ENCODE measurements at places on chromosomes 16 and 17.
A peak's percentile ranks its signal among the peaks of the same experiment; 100 is the strongest.

DNA sequence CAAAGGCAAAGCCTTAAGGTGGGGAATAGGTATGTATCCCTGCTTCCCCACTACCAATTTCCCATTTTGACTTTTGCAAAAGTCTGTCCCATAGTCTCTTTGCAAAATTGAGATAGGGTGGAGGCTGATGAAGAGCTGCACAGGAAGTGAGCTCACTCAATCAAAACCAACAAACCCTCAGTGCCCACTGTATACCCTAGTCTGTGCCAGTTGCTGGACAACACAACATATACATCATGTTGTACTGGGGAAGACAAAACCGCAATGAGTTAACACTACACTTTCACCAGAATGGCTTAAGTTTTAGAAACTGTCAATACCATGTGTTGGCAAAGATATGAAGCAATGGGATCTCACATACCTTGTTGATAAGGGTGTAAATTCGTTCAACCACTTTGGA lies 40.4 kb upstream of the AXIN2 start:
- DNase-seq, result no peak

DNA sequence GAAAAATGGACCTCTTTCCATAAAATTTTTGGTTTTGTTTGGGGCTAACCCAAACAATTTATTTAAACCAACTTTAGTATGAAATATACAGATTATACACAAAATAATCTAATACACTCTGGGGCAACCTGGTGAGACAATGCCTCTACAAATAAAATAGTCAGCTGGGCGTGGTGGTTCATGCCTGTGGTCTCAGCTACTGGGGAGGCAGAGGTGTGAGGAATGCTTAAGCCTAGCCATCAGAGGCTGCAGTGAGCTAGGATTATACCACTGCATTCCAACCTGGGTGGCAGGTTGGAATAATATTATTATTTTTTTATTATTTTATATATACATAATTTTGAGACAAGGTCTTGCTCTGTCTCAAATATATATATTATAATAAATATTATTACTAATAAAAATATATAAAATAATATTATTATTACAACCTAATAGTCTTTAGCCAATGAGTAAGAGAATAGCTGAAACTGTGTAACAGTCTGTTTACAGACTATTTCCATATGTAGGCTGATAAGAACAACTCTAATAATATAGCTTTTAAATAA lies 50.5 kb downstream of the GLG1 start:
- no peak for DNase-seq

DNA sequence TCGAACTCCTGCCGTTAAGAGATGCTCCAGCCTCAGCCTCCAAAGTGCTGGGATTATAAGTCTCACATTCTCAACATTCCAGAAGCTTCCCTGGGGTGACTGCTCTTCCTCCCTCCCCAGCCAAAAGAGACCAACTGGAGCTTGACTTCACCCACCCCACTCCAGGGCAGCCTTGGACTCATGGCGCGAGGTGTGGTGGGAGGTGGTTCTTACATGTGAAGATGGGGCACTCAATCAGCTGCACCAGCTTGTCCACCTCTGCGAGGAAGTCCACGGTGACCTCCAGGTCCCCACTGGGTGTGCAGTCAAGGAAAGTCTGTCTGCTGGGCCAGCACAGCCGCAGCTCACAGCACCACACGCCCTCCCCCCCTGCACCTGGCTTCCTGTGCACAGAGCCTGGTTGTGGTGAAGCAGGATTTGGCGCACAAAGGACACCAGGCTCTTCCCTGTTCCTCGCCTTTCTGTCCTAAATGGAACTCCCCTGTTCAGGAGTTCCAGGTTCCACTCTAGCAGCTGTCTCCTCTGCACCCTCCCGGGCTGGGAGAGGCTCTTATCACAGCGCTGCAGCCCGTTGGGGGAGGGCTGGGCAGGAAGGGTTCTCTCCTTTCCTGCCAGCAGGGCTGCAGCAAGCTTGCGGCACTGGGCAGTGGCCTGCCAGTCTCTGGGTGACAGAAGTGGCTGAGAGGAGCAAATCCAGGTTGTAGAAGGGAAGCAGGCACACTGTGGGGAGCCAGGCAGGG lies 9.6 kb upstream of the MTSS2 start:
- peak; percentile 46 for DNase-seq

- DNase-seq, result no peak
Observed at GRCh38 chr16:12091569-12092543, 115.3 kb downstream of the SNX29 start.

- DNase-seq, result no peak
Observed at GRCh38 chr16:7921345-7921744, 588.7 kb downstream of the RBFOX1 start.

DNA sequence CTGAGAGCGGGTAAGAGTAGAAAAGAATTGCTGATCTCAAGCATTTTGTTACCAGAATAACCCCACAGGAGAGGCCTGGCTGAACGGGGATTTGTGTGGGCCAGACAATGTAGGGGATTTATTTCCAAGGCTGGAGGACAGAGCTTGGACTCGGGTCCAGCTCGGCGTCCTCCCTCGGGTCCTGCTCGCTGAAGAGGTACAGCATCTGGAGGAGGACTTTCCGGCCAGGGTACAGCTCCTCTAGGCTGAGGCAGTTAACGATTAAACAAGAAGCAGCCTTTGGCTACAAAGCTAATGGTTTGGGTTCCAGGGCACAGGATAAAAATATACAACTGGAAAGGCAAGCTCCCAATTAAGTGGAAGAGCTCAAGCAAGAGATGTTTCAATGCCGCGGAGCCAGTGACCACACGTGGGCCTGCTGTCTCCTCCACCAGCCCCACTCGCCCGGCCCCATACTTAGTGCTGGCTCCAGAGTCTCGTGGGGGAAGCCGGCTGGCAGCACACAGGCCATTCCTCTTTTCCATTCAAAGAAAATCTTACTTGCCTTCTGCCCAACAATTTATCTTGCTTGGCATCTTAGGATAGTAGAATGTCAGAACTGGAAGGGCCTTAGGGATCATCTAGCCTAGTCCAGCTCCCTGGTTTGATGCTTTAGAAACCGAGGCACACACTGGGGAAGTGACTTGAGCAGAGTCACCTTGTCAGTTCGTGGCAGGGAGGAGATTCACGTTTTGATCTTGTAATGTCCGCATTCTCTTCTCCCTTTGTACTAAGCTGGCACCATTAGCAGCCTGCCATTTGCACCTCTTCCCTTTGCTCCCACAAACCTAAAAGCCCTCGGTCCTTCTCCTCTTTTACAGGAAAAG lies 85.9 kb upstream of the TBX2 start:
- no peak for DNase-seq

DNA sequence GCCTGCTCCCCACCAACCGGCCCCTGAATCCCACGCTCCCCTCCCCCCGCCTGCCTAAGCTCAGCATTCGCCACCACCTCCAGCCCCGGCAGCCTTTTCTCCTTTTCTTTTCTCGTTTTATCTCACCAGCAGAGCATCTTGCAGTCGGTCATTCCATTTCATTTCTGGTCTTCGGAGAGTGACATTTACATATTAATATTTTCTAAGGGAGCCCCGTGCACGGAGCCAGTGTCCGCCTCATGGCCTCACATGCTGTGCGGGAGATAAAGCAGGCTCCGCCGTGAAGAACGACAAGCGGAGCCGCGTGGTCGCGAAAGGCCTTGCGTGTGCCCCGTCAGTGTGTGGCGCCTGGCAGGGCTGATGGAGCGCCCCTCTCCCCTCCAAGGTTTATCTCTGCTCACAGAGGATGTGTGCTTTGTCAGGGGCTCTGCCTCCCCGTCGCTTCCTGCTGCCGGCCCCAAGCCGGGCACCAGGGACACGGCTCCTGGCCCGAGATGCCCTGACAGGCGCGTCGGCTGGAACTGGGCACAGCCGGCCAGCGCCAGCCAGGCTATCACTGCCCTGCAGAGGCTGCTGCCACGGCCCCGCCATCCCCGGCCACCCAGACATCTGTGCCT lies 95.5 kb upstream of the GSE1 start:
- DNase-seq, result no peak

GRCh38 chr17:30782206-30782605 lies 42.3 kb downstream of the CRLF3 start:
- no peak for DNase-seq

DNA sequence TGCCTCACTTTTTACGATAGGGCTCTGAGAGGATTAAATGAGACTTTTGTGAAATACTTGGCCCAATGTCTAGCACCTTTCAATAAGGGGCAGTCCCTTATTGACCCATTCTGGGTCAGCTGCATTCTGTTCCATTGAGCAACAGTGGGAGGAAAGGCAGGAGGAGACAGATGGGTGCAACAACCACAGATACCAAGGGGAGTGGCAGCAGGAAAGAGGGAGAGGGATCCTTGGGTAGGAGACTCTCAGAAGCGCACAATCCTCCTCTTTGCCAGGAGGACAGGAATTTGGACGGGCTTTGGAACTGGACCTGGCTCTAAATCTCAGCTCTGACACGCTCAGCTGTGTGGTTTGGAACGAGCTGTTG lies 3.5 kb downstream of the PIPOX start:
- DNase-seq, result no peak

- no peak for DNase-seq
Observed at GRCh38 chr16:27879601-27880247, 183.8 kb downstream of the GSG1L start.

DNA sequence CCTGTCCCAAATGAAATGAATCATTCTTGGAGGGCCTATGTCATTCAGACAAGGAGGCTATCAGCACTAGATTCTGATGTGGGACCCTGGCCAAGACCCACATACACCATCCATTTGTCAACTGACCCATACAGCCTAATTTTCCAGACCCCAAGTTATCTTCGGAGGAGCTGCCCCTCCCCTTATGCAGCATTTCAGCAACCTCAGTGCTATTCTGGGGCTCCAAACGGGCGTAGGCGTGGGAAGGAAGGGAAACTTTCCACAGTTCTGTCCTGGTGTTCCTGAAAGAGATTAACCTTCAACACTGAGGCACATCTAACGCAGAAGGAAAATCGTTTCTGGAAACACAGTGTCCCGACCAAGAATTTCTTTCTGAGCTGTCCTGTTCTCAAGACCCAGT lies 86.7 kb downstream of the MYH11 start:
- no peak for DNase-seq

GRCh38 chr17:41937970-41938954 lies 7.8 kb downstream of the ODAD4 start:
- no peak for DNase-seq

DNA sequence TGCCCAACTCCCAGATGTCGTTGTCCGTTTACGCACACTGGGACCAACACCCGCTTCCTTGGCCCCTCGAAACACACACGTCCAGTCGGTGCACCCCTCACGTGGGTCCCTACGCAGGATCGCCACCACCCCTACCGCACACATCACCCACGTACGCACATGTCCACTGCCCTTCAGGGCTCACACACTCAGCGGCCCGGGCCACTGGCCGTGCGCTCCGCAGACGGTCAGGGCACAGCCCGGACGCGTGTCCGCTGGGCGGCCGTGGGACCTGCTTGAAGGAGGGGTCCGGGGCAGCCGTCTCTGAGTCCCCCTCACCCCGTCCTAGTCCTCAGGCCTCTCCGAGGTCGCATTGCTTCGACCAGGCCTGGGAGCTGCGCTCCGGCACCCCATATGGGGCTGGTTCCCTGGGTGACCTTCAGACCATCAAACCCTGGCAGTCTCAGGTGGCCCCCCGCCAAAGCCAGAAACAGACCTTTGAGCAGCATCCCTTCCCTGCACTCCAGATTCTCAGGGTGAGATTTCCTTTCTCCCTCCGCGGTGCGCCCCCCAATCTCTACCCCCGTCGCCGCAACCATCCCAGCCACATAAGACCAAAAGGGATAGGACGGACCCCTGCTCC lies 914 bp upstream of the GPRC5B start:
- DNase-seq, result peak; percentile 15

GRCh38 chr16:14464796-14465195 lies 165.3 kb downstream of the PARN start:
- DNase-seq, result no peak

GRCh38 chr17:33299115-33299514 lies 6.0 kb upstream of the ASIC2 start:
- DNase-seq, result no peak

DNA sequence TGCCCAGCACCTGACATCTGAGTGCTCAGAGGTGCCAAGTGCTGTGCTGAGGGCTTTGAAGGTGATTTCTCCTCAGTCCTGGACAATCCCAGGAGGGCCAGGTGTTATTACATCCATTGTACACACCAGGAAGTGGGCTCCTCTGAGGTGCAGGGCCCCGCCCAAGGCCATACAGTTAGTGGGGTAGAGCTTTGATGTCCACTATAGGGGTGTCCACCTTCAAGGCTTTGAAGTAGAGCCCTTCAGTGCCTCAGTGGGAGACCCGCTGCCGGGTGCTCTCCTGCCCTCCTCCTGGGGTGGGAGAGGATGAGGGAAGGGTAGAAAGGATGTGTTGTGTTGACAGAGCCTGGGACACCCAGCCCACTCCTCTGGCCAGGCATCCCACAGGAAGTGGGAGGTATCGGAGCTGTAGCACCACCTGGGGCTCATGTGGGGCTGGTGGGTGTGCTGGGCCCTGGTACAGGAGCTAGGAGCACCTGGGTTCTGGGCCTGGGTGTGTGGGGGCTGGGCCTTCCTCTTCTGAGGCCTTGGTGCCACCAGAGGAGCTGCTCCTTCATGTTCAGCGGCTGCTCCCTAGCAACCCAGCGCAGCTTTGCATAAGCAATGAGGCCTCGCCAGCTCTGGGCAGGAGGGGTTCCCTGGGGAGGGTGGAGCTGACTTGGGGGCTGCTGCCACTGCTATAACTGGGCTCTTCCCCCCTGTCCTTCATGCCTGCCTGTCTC lies 7.4 kb downstream of the LASP1 start:
- peak; percentile 70 for DNase-seq

GRCh38 chr17:53628011-53628410 lies 194.7 kb upstream of the KIF2B start:
- no peak for DNase-seq

GRCh38 chr16:23673971-23674614 lies 4.6 kb upstream of the PLK1 start:
- no peak for DNase-seq

GRCh38 chr16:66926961-66927436 lies 1.7 kb upstream of the RRAD start:
- no peak for DNase-seq

DNA sequence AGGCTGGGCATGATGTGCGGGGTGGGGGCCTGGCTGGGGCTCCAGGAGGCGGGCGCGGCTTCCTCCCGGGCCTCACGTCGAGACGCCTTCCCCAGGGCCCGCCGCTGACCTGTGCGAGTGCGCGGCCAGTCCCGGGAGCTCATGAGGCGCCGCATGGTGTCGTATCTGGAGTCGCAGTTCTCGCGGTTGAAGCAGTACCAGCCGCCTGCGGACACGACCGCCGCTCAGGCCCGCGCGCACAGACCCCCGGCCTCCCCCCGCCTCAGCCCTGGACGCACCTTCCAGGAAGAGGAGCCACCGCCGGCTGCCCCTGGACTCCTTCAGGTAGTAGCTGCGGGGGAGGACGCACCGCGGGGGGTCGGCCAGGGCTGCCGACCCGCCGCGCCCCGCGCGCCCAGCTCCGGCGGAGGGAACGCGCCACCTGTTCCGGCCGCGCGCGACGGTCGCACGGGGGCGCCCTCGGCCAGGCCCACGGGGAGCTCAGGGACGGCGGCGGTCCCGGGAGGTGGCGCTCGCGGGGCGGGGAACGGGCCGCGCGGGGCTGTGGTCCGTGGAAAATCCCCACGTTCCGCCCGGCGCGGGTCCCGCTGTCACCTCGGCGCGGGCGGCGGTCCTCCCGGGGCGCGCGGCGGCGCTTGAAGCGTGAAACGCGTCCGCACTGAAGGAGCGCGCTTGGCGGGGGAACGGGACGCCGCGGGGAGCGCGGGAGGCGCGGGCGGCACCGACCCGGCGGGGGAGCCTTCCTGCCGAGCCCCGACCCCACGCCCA lies 1.4 kb downstream of the NOTUM start:
- DNase-seq, result peak; percentile 76

- peak; percentile 42 for DNase-seq
Observed at GRCh38 chr16:719815-720446, 1.0 kb upstream of the ANTKMT start.

GRCh38 chr16:10122546-10122945 lies 59.7 kb downstream of the GRIN2A start:
- DNase-seq, result no peak

GRCh38 chr17:40903129-40903847 lies 18.2 kb upstream of the KRT20 start:
- peak; percentile 9 for DNase-seq
